ENCODE measurements at places on chromosomes 12 and 14.

DNA sequence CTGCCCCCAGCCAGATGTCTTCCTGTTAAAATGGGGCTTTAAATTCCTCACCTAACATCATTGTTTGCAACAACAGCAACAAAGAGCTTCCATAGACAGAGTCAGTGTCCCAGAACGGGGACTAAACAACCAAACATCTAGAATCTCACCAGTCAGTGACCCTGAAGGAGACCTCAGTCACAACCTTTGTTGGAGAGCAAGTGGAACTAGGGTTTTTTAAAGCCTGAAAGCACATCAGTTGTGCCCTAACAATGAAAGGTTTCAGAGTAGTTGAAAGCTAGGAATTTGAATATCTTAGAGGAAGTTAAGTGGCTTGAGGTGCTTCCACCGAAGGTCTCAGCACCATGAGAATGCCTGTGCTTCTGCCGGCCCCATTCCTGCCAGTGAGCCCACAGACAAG, 5.0 kb upstream of the ALDH2 start:
- no peak for DNase-seq

DNA sequence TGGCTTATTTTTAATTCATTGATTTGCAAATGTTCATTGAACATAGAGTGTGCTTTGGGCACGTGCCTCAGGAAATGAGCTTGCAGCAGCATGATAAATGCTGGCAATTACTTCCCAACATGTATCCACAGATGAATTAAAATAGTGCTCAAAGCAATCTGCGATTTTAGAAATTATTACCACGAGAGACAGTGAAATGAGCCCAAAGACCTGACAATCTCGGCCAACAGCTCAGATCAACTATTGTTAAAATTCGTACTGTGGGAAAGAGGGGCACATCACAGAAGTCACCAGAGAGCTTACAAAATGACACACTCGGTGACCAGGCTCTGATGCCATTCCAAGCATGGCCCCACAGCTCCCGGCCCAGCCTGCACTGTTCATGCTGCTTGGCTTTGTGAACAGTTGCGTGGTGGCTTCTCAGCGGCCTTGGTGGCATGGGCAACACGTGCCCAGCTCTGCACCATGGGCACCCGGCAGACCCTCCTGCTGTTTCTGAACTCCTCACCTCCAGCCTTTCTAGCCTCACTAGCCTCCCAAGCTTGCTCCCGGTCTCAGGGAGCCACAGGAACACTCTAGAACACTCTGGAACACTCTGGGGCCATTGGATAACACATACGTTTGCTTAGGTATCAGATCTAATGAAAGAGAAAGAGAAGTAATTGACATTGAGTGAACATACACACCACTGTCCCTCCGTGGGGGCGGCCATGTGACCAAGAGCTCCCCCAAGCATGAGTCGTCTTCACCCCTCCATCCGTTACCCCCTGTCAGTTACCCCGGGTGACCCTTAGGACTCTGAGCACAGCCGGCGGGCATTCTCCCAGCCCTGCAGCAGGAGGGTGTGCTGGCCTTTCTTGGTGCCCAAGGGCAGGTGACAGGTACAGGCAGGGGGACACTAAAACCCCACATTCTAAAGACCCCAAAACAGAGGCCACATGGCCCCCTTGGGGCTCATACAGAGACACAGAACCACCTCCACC, 28.0 kb downstream of the RIMBP2 start:
- DNase-seq, result no peak

DNA sequence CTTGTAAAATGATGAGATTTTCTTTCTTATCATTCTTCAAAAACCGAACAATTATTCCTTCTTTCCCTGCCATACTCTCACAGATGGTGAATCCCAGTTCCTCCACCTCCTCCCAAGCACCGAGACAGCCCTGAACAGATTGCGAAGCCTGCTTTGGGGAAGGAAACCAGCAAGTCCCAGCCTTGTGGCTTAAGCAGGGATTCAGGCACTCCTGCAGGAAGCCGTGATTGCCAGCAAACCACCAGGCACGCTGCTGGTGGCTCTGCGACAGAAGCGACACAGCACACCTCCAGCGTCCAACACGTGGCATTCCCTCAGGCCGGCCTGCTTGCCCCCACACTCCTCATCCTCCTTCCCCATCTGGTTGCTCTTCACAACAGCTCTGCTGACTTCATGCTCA, 237.7 kb downstream of the GXYLT1 start:
- no peak for DNase-seq

DNA sequence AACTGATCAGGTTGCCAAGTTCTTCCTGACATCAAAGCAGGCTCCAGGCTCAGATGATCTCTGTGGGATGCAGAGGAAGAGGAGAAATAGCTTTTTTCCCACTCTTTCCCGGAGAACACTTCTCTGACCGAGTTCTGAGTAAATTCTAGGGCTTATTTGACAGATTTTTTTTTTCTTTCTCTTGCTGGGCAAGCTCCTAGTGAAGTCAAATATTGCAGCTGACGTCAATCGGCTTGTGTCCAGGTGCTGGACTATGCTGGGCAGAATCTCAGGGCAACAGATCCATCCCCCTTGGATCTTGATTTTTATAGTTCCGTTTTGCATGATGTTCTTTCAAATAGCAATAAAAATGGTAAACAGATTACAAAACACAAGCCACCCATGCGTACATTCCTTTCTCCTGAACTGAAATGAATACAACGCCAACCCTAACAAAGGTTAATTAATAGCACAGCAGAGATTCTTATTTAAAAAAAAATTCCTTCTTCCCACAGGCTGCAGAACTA, 182.2 kb downstream of the NOVA1 start:
- no peak for DNase-seq

GRCh38 chr14:64870160-64870559, 9.5 kb downstream of the SPTB start:
- no peak for DNase-seq

- no peak for DNase-seq
These were observed 24.3 kb downstream of the CMA1 start for GRCh38 chr14:24483604-24484252.

DNA sequence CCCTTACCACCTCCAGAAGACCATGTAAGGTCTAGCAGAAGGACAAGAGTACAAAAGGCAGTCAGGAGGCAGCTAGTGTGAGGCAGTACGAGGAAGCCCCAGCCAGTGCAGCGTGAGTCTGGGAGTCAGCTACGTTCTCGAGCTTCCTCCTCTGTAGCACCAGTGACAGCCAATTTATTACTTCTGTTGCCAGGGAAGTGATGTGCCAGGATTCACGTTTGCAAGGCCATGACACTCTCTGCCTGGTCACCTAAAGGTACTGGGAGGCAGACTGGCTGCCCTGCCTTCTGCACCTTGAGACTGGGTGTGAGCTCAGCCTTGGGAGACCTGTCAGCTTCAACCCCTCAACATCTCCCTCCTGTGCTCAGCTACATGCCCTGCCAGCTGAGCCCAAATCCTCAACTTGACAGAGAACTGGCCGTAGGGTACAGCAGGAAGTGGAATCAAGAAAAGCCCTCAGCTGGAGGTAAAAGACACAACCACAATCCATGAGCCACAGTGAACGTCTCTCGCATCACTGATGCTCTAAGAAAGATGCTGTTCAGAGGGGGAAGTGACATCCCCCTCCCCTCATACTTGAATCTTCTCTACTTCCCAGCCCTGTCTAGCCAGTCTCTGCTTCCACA, 182.5 kb upstream of the RGS6 start:
- no peak for DNase-seq

Measured in activated naive CD4-positive, alpha-beta T cell treated with Interleukin-2 at 50 U/mL for 16 hours (primary cell).